Stimulated activated CD4-positive, alpha-beta T cell treated with anti-CD3 and anti-CD28 coated beads, Interleukin-1b, Interleukin-23, amount 100 ng/mL, for 1 hour (primary cell): ENCODE measurements at places on chromosomes 6 and 20.
A peak's percentile ranks its signal among the peaks of the same experiment; 100 is the strongest.

DNA sequence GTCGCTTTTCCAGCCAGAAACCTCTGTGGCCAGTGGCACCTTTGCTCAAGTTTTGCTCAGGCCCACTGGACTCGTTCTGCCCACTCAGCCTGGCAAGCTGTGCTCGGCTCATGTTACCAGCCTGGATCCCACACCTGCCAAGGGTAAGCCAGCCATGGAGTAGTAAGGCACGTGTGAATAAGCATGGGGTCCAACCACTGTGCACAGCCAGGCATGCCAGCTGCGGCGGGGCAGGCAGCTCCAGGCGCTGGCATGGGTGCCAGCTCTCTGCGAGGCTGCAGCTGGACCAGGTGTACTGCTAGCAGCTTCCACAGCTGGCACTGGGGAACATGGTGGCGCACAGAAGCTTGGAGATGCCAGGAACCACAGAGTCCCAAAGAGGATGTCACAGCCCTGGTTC is 32.1 kb upstream of the PDYN start:
- DNase-seq, result no peak

GRCh38 chr6:132598473-132598872 is 8.9 kb upstream of the TAAR5 start:
- no peak for DNase-seq

- no peak for DNase-seq
Measured at GRCh38 chr6:21922086-21922485, 328.5 kb downstream of the SOX4 start.

GRCh38 chr20:50191065-50191543 is 474 bp downstream of the CEBPB start:
- no peak for DNase-seq

- no peak for DNase-seq
Measured at GRCh38 chr6:82370788-82371187, 7.2 kb downstream of the TPBG start.

DNA sequence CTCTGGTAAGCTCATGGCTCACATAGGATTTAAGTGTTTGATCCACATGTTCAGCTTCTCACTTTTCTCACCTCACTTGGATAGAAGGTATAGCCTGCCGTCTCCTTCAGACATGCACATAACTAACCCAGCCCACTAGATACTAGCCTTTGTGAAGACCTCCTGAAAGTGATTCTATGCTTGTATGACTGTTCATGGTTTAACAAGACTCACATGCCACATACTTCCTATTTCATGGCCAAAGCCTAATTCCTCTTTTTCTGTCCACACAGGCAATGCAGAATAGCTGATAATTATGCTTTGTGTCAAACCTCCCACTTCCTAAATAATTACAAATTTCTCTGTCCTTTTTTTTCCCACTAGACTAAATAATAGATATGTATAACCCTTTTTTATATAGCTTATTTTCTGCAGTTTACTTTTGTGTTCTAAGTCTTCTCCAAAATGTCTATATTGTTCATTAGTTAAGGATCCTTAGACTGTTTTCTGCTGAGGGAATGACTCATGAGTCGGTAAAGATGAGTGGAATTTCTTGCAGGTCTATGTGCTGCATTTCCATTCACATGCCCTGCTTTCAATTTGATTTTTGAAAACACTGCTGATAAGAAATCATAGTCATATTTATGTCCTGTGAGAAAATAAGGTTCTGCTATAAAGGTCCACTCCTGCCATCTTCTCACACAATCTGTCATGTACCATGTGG is 43.0 kb downstream of the HDDC2 start:
- no peak for DNase-seq

GRCh38 chr6:40349901-40350746 is 237.0 kb downstream of the LRFN2 start:
- DNase-seq, result no peak

GRCh38 chr20:5843054-5843592 is 92.9 kb downstream of the SHLD1 start:
- no peak for DNase-seq

DNA sequence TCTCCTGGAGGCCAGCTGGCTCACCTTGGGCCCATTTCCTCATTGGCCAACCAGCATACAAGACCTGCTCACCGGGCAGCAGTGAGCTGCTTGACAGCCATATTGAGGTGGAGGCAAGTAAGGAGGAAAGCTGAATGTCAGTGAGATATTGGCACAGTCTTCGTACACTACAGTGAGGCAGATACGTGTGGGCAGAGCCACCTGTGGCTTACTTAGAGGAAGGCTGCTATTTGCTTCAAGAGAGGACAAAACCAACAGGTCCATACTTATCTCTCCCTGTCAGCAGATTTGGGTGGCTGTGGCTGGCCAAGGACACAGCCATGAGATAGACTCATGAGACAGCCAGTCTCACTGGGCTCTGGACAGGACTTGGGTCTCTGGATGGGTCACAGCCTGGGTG is 15.1 kb upstream of the MCM3 start:
- DNase-seq, result no peak

- no peak for DNase-seq
Measured at GRCh38 chr20:50536333-50536732, 26.1 kb downstream of the PTPN1 start.

DNA sequence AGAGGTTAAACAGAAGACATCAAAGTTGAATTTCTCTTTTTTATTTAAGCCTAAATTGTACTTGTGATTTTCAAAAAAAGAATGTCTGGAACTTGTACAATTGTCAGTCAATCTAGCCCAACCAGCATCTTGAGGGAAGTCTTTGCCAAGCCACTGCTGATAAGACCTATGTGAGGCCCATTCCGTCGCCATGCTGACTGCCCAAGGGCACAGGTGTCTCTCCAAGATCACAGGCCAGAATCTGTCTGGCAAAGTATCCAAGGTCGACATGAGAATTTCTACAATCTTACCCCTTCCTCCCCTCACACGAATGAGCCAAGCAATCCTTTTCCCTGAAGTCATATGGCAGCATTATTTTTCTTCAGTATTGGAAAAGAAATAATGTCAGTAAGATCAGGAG is 614.5 kb downstream of the CBLN4 start:
- no peak for DNase-seq

GRCh38 chr6:123625696-123626095 is 11.1 kb downstream of the TRDN start:
- no peak for DNase-seq

DNA sequence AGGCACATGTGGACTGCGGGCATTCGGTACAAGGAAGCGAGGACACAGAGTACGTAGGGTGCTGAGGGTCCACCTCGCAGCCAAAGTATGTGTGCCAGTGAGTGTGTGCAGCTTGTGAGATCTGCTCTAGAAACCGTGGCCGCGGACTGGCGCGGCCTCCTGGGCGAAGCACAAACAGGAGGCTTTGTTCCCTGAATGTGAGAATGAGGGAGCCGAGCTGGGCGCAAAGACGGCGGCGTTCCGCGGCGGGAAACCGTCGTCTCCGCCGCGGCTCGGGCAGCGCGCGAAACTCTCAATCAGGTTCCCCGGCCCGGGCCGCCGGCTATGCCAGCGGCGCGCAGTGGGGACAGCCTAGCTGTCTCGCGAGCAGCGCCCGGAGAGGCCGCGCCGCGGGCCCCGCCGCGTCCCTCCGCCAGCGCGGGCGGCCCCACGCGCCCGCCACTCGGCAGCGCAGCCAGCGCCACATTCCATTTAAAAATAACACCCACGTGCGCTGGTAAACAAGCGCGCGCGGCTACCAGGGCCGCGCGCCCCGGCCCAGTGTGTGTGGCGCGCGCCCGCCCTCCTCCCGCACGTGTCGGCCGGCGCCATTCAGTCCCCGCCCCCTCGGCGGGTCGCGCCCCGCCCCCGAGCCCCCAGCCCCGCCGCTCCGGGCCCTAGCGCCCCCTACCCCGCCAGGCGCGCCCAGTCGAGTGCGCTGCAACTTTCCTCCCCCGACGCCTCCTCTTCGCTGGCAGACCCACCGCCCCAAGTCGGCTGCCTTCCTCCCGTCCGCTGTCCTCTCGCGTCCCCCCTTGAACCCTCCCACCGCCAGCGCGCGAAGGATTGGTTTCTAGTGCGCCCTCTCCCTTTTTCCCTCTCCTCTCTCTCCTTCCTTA is 3.0 kb upstream of the FOXO3 start:
- peak; percentile 56 for DNase-seq

GRCh38 chr20:38447251-38447661 is 12.1 kb upstream of the SNHG17 start:
- DNase-seq, result no peak

DNA sequence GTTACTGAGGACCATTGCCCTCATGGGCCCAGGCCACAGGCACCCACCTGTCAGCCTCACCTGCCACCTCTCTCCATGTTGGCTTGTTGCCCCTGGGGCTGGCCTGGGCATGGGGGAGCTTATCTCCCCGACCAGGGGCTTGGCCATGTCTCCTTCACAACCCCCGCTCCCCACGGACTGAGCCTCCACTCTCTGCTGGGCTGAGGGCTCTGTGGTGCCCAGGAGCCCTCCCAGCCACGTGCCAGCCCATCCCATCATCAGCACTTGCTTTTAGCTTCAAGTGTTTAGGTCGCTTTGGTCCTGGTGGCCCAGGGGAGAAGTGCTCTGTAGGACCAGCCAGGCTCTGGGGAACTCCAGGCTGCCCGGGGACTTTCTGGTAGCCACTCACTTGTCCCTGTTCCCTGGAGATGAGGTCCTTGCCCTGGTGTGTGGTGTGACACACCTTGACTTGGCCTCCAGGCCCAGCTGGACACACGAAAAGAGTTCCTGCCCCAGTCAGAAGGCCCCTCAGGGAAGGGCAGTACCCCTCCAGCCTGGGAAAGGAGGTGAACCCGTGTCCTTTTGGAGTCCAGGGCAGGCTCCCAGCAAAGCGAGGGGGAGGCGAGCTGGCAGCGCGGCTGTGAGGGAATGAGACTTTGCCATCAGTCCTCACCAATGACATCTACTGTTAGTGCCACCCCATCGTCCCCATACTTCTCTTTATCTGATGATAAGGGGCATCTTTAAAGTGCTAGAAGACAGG is 352.6 kb downstream of the ZFAND3 start:
- DNase-seq, result no peak

DNA sequence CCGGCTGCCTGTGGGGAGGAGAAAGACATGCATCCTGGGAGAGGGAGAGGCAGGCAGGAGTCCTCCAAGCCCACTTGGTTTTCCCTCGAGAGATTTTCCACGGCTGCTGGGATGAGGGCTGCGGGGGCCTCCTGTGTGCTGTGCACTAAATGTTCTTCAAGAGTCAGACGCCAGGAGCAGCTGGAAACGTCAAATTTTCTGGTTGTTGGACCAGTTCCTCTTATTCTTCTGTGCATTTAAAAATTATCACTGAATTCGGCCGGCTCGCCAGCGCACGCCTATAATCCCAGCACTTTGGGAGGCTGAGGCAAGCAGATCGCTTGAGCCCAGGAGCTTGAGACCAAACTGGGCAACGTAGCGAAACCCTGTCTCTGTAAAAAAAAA is 32.8 kb upstream of the NTSR1 start:
- no peak for DNase-seq

DNA sequence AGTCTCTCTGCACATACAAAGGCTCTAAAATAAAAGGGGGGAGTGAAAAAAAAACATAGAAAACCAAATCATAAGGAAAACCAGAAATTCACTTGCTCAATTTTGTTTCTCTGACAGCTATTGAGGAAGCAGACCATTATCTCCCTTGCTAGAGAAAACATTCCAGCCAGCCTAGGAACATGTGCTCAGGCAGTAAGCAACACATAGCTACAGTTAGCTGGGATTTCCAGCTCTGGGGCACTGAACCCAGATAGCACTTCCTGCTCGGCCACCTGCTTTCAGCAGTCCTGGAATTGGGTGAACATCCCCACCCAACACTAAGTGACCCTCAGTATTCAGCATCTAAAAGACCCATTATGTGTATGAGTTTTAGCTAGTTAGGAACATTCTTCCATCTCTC is 61.3 kb downstream of the TNFRSF21 start:
- no peak for DNase-seq

- no peak for DNase-seq
Measured at GRCh38 chr20:50399555-50399916, 110.6 kb upstream of the PTPN1 start.

DNA sequence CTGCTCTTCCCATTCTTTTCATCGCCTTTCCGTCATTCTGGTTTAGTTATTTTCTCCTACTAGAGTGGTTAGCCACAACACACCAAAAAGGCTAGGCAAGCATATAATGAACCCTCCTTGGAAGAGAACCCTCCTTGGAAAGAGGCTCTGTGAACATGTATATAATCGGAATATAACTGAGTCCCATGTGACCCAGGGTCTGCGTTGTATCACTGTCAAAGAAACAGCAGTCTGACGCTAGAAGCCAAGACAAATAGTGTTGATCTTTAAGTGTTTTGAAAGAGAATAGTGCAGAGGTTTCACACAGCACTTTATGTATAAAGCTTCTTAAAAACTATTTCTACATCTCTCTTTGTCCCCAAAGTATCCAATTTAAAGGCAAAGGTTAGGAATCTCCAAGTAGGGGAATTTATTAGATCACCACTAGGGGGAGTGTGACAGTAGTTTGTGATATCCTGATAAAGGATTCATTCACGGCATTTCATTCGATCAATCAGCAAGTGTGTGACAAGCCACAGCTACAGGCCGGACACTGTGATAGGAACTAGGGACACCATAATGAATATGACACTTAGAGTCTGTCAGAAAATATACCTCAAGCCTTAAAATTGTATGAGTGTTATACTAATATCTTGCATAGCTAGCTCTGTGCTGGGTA is 395.3 kb downstream of the CD109 start:
- DNase-seq, result no peak

DNA sequence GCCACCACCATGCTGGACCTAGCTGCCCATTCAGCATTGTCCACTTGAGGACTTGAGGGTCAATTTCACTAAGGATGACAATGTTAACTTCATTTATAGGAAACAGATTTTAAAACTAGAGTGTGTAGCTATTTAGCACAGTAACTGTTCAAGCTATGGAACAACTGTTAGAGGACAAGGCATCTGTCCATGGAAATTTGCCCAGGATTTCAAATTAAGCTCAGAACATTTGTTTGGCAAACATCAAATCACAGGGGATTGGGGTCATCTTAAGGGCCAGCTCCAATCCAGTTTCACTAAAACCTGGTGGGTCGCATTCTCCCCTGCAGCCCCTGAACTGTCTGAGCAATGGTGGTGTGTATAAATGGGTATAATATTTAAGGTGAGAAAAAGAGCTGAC is 35.1 kb downstream of the PM20D2 start:
- no peak for DNase-seq

GRCh38 chr6:110400208-110400607 is 15.2 kb downstream of the DDO start:
- no peak for DNase-seq

GRCh38 chr6:159713984-159714383 is 13.3 kb upstream of the WTAP start:
- DNase-seq, result no peak
